ENCODE measurements at places on chromosomes 12 and 14.
A peak's percentile ranks its signal among the peaks of the same experiment; 100 is the strongest.

- no peak for DNase-seq
Measured at GRCh38 chr14:77086017-77086727, 11.9 kb upstream of the CIPC start.

DNA sequence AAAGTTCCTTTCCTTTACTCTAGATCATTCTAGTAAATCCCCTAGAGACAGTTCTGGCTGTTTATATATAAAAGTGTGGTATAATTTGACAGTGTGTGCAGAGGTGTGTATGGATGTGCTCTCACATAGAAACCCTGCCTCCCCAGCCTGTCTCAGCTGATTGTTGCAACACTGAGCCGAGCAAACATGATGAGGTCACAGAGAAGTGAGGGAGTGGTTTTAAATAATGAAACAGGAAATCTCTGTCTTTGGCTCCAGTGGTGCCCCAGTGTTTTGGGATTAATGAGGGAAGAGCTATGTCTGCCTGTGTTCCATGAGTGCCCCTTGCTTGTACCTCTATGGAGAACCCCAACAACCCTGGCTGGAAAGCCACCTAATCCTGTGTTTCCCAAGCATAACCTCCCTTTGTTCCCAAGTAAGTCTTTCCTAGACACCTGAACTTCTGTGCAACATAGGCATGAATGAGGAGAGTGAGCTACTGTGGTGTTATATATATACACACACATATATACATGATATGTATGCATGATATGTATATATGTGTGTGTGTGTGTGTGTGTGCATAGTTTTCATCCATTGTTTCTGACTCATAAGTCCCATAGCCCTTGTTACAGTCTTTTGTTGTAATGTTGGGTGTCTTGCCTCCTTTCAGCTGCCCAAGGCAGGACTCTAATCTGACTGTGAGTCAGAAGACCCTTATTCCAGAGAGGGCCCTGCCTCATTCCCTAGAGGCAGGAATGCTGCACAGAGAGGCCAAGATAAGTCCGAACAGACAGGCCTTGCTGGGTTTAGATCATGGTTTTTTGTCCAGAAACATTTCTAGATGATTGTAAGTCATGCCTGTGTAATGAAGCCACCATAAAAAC lies 18.0 kb downstream of the TRAF3 start:
- no peak for DNase-seq

- DNase-seq, result no peak
Measured at GRCh38 chr12:130186651-130187268, 24.5 kb downstream of the FZD10 start.

DNA sequence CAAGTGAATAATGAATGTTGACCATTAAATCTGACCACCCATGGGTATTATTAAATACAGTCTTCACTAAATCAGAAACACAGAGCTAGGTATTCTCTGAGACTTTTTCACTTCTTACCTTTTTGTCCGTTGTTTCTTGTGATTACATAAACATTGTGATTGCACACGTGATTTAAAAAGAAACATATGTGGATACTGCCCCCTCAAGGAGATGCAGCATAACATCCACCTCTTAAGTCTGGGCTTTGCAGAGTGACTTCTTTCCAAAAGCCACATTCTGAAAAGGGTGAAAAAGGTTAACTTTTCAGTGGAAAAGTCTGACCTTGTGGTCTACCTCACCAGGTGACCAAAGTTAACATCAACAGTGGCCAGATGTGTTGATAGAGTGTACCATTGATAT lies 185.5 kb upstream of the FAR2 start:
- no peak for DNase-seq

DNA sequence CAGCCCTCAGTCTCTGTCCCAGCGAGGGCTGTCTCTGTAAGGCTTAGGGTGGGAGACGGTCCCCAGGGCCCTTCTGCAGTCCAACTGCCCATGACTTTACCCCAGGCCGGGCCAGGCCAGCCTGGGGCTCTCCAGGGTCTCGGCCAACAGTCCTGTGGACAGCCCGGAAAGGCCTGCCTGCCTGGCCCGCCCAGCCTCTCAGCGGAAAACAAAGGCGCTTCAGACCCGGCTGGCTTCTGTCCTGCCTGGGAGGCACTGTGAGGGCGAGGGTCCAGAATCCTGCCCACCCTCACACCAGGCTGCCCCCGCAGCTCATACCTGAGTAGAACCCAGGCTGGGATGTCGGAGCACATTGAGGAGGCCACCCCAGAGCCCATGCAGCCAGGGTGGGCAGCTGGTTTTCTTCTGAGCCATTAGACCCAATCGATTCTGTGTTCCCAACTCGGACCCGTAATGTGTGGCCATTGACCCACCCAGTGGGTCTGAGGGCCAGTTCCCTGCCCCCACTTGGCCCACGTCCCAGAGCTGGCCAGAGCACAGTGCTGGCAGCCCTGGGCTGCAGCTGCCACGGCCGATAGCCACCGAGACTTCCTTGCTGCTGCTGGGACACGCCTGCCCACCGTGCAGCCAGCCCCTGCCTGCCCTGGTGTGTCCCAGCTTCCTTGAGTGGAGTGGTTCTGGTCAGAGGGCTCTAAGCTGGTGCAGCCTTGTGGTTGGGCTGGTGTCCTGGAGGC lies 1.6 kb downstream of the CRIP2 start:
- DNase-seq, result no peak

- no peak for DNase-seq
Measured at GRCh38 chr12:11209113-11209512, 22.4 kb upstream of the TAS2R42 start.

GRCh38 chr14:100733152-100733850 lies 6.6 kb downstream of the DLK1 start:
- DNase-seq, result no peak

- DNase-seq, result no peak
Measured at GRCh38 chr14:88983755-88984154, 159.3 kb downstream of the TTC8 start.

DNA sequence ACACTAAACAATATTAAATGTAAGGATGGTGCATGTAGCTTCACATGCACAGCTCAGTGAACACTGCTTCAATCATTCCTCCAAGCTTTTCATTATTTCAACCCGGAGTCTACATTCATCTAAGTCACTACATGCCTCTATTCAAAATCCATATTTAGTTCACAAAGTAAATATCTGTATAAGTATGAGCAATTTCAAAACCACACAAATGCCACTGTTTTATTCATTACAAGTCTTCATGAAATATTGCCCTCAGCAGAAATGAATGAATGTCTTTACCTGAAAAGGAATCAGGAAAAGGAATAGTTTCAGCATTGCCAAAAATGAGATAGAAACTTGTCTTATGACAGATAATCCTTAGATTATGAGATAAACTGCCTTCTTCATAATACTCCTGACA lies 149.4 kb downstream of the SLC38A4 start:
- DNase-seq, result no peak

DNA sequence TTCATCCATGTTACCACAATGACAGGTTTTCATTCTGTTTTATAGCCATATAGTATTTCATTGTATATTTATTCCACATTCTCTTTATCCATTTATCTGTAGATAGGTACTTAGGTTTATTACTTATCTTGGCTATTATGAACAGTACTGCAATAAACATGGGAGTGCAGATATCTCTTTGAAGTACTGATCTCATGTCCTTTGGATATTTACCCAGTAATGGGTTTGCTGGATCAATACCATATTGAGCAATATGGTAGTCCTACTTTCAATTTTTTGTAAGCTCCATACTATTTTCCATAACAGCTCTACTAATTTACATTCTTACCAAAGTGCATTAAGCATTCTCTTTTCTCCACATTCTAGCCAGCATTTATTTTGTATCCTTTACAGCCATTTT lies 235.8 kb upstream of the ALG10 start:
- DNase-seq, result no peak

DNA sequence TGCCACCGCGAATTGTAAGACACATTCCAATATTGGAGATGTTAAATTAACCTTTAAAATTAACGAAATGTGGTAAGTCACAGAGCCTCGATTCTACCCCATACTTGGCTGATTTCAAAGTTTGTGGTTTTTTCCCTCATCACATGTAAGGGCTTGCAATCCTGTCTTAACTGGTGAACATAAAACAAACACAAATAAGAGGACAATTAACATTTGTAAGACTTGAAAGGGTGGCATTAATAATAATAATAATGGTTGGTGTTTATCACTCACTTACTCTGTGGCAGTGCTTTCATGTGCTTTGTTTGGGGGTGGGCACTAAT lies 26.6 kb downstream of the PPFIBP1 start:
- DNase-seq, result no peak

- peak; percentile 17 for DNase-seq
Measured at GRCh38 chr14:73457041-73457923, 1.1 kb downstream of the NUMB start.

DNA sequence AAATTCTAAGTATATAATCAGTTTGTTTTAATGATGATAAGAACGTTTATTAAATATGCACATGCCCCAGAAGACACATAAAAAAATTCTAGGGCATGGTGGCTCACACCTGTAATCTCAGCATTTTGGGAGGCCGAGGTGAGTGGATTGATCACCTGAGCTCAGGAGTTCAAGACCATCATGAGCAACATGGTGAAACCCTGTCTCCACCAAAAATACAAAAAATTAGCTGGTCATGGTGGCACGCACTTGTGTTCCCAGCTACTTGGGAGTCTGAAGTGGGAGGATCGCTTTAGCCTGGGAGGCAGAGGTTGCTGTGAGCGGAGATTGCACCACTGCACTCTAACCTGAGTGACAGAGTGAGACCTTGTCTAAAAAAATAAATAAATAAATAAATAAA lies 4.0 kb downstream of the CD69 start:
- DNase-seq, result no peak

GRCh38 chr12:119096429-119097202 lies 82.1 kb upstream of the HSPB8 start:
- DNase-seq, result no peak

DNA sequence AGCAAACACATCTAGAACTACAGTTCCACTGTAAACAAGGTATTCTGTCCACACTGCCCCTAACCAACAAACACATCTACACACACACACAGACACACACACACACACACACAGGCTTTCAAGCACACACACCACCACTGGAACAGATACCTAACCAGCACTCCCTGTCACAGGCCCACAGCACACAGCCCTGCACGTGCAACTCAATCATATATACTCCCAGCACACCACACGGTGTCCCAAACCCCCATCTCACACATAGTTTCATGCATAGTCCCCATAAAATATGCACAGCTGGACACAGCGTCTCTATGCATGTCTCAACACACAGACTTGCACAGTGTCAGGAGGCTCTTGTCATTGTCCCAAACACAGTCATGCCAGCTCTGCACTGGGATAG lies 27.6 kb downstream of the KRT8 start:
- DNase-seq, result no peak

DNA sequence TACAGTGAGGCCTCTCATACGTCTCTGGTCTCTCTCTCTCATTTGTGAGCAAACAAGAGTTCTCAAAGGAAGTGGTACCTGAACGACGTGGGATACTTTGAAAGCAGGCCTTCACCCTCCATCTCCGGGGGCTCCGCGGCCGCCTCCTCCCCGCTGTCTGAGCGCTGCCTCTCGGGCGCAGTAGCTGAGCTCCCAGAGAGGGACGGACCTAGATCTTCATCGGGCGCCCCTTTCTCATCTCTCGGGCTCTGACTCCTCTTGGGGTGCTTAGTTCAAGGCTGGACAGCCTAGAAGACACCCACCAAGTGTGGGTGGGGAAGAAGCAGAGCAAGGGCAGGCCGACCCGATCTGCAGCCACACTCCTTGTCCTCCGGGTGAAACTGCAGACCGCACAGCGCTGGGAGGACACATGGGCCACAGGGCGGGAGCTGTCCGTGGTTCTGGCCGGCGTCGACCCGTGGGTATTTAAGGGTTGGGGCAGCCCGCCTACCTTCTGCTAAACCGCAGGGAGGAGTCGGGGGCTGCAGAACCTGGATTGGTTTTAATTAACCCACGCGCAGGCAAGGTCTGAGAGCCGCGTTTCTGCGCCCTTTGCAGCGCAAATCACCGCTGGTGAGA lies 92.7 kb downstream of the PAH start:
- no peak for DNase-seq

- DNase-seq, result no peak
Measured at GRCh38 chr12:132955094-132956010, 754 bp downstream of the ZNF605 start.

DNA sequence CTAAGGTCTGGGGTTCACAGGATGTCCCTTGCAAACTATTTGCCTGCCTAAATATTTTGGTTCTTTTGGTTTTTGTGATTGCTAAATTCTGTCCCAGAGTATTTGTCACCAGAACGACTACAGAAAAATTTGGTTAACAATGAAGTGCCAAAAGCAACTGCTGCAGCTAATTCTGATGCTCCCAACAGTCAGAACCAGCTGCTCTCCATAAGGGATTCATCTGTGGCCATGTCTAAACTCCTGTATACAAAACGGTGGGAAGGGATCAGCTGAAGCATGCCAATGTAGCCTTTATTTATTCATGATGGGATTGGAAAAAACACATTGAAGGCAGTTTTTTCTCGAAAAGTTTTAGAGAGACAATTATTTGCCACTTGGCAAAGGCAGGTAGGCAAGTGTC lies 29.3 kb upstream of the PELI2 start:
- DNase-seq, result no peak

- no peak for DNase-seq
Measured at GRCh38 chr12:75414671-75415070, 23.8 kb downstream of the GLIPR1L2 start.

- no peak for DNase-seq
Measured at GRCh38 chr14:101103321-101103901, 199.9 kb upstream of the RTL1 start.

DNA sequence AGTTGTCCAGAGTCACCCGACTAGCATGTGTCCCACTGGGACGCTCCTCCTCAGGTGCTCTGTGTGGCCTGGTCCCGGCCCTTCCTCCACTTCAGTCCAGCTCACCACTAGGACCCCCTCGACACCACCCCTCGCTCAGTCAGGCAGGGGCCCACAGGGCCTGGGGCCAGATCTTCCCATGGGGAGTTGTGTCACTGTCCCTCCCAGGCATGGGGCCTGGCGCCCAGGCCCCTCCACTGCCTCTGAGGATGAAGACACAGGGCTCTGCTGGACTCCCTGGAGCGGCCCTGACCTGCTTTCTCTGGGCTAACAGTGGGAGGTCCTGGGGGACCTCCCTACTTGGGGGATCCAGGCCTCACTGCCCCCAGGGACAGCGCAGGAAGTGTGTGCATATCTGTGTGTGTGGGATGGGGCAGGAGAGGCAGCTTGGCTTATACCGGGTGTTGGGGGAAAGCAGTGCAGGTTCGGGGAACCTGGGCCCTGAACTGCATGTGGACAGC lies 43.8 kb downstream of the KRT80 start:
- no peak for DNase-seq

DNA sequence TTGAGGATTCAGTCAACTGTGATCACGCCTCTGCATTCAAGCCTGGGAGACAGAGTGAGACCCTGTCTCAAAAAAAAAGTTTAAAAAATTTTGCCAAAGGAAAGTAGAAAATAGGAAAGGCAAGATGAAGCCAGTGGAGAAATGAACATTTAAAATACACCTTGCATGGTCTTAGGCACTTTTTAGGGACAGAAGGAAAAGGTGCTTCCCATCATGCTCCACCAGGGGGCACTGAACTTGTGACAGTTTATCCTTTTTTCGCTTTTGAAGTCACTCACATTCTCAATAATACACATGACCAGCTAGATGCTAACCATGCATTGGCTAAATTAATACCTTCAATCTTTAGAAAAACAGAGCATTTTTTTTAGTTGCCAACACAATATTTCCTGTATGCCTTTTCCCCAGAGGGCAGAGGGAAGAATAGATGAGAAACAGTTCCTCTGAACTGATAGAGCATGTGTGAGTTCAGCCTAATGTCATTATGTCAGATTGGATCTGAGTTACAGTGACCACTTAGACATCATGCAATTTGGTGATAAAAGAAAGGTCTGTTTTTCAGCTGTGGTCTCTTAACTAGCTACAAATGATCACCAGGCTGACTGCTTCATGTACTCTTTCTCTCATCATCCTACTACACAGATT lies 221.8 kb upstream of the SSTR1 start:
- DNase-seq, result peak; percentile 72
